ENCODE measurements at places on chromosomes 16 and 17.

DNA sequence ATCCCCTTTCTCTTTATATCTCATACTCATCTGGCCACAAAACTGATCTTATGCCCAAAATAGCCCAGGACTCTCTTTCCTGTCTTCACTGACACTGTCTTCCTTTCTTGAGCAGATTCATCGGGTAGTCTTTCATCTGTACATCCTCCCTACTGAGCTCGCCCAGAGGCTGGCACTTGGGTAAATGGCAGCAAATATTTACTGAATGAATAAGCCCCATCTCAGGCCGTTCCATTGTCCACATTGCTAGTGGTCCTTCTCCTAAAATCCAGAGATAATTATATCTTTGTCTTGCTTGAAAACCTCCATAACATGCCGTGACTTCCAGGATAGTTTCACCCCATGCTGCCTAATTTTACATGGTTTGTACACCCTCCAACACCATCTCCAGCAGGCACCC is 158.1 kb upstream of the SDK2 start:
- DNase-seq, result no peak

- DNase-seq, result no peak
Measured at GRCh38 chr17:53134548-53134947, 688.2 kb upstream of the KIF2B start.

GRCh38 chr17:76304226-76305134 is 3.6 kb downstream of the QRICH2 start:
- no peak for DNase-seq

- no peak for DNase-seq
Measured at GRCh38 chr17:18018411-18018921, 20.5 kb downstream of the ATPAF2 start.

DNA sequence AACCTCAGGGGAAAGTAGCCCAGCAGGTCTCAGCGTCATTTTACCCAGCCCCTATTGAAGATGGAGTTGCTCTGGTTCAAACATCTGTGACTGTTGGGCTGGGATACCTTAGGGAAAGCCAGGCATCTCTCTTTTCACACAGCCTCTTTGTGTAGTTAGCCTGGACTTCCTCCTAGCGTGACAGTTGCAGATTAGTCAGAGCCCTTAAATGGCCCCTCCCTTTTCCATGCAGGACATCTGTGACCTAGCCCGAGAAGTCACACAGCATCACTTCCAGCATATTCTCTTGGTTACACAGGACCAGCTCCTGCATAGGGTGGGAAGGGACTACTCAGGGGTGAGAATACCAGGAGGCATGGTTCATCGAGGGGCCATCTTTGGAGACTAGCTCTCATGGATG is 375.0 kb upstream of the RBFOX1 start:
- no peak for DNase-seq

DNA sequence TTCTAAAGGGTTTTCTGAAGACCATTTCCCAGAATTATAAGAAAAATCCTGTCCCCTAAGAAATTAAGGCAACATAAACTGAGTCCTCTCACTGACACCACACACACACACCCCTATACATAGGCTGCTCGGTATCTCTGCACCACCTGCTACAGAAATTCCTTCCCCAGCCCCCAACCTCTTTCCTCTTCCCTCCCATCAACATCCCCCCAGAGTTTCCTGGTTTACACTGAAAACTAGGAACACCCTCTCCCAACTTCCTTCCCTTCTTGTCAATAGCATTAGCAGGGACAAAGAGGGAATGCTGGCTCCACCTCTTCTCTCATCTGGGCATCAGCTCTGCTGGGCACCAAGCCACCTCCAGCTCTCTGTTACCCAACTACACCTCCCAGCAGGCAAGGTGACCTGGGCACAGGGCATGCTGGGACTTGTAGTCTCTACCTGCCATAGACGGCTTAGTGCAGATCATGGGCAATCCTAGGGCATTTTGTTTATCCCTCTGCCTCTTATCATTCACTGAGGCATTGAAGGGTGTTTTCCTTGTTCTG is 15.7 kb downstream of the CAVIN1 start:
- DNase-seq, result peak; percentile 51

DNA sequence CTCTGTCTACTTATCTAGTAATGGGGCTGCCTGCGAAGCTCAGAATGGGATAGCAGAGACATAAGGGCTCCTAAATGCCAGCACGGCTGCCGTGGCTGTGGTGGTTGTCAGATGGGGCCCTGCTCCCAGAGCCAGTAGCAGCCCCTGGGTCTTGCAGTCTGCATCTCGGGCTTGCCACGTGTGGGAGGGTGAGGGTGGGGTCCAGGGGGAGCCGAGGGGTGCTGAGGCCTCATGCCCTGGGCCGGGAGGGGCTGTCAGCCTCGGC is 88.8 kb upstream of the GSE1 start:
- no peak for DNase-seq

- DNase-seq, result no peak
Measured at GRCh38 chr17:64091116-64091515, 38.8 kb downstream of the ERN1 start.

GRCh38 chr16:4891097-4891885 is 44.0 kb downstream of the UBN1 start:
- no peak for DNase-seq

All from CD4-positive, alpha-beta T cell (primary cell).